ENCODE measurements at places on chromosomes 12 and 14.

DNA sequence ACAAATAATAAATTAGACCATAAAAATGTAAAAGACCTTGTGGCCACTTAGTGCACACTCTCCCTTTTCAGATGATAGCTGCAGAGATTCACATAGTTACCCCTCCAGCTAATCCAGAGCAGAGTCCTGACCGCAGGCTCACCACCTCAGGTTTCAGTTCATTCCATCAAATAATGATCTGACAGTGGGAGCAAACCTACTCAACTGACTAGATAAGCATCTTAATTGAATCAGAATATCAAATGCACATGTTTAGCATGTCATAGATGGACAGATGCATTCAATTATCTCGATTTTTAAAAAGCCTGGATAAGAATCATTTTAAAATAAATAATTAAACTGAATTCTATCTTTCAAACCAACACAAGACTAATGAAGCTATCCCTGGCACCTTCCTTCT is 242.3 kb upstream of the PDZRN4 start:
- DNase-seq, result no peak

DNA sequence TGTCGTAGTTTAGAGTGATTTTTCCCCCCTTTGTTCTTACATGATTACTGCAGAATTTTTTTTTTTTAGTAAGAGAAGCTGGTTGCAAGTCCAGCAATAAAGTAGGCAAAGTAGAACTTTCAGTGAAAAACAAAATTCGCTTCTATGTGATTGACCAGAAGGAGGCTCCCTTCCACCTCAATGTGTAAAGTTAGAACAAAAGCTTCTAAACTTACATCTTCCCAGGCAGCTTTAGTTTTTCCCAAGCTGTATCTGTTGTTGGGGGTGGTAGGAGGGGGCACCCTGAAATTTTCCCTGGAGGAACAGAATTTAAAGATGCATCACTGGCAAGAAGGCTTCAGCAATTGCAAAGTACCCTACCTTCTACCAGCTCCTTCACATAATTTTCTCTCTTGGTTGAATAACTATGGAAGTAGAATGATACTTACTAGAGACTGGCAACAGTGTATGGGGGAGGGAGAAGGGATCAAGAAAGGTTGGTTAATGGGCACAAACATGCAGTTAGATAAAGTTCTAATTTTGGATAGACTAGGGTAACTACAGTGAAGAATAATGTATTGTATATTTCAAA is 87.3 kb upstream of the E2F7 start:
- DNase-seq, result peak; percentile 5

DNA sequence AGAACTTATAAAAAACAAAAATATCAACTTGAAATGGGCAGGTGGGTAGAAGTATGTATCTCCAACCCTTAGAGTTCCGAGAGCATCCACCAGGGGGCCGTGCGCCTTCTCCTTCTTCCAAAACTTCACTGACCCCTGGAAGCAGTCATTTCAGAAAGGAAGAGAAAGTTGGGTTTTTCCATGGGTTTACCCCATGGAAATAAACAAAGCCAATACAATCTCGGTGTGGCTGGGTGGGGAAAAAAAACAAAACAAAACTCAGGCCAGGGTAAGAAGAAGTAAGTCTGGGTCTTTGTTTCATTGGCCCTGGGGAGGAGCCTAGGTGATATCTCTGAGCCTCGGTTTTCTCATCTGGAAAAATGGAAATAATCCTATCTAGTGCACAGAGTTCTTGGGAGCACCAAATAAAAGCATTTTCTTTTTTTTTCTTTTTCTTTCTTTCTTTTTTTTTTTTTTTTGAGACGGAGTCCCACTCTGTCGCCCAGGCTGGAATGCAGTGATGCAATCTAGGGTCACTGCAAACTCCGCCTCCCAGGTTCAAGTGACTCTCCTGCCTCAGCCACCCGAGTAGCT is 33.6 kb upstream of the HNF1A start:
- peak; percentile 4 for DNase-seq

DNA sequence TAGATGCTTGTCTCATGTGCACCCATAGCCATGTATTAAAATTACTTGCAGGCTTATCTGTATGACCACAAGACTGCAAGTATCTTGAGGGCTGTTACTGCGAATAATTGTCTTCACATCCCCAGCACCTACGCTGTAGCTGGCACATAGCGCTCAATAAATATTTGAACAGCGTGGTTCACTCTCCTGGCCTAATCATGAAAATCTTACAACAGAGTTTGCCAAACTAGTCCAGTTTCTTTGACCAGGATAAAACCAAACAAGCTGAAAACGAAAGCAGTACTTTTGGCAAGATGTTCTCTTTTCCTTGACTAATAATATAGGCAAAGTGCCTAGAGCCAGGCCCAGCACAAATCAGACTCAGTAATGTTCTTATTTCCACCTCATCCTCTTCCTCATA is 106.7 kb downstream of the RPS29 start:
- no peak for DNase-seq

DNA sequence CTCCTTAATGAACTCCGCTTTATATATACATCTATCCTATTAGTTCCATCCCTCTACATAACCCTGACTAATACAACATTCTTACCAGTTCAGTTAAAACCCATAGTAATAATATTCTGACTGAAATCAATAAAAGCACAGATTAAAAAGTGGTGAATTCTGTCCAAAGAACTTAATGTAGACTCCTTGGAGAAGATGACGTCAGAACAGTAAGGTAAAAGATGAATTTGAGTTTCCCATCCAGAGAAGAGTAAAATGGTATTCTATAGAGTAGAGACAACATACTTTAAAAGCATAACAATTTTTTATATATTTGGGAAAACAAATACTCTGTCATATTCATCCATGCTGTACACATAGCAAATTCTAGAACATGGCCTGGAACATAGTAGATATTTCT is 418.0 kb upstream of the SYT1 start:
- DNase-seq, result no peak

DNA sequence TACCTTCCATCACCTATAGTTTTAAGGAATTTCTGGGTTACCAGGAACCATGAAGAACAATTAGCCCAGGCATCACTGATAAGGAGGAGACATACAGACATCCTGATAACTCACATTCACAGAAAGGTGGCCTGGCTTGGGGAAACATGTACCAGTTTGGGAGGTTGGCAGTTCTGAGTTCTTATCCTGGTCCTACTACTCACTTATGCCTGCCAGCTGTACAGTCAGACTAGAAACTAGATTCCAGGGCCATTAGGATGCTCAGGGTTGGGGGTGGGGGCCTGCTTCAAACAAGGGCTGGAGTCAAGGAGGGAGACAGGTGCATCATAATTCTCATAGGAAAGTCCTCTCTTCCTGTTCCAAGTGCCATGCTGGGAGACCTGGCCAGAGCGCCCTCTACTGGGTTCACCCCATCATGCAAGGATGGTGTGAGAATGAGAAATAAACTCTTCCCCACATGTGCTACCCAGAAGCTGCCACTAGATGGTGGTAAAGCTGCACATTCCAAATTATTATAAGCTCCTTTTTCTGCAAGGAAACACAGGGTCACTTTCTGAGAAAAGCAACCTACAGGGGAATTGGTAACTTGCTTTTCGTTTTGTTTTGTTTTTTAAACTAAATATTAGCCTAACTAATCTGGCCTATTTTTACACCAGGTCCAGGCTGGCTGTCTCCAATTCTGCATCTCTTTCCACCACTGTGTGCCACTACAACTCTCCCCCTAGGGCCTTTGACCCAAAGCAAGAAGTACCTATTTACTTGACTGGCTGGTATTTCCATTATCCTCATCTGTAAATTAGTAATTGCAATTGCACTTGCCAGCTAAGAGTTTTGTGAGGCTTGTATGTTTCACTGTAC is 14.5 kb downstream of the OAS2 start:
- peak; percentile 47 for DNase-seq

Data from globus pallidus (tissue), 1 donor.